ENCODE measurements at places on chromosomes 4 and X.

- DNase-seq = no peak
These were observed 24.1 kb downstream of the OPHN1 start for GRCh38 chrX:68409194-68409593.

DNA sequence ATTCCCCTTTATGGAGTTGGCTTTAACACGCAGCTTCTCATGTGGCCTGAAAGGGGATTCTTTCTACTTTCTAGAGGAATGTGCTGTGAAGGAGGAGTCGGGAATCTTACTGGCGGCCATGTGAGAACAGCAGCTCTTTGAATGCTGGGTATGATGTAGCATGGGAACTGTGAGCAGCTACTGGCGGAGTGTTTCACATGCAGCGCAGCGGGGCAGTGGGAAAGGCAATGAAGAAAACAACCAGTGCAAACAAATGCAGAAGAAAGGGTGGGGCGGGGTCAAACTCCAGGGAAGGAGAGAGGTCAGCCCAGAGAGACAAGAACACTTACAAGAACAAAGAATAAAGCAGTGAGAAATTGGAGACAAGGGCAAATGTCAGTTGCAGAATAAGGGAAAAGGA lies 363.8 kb upstream of the FTHL17 start:
- no peak for DNase-seq

DNA sequence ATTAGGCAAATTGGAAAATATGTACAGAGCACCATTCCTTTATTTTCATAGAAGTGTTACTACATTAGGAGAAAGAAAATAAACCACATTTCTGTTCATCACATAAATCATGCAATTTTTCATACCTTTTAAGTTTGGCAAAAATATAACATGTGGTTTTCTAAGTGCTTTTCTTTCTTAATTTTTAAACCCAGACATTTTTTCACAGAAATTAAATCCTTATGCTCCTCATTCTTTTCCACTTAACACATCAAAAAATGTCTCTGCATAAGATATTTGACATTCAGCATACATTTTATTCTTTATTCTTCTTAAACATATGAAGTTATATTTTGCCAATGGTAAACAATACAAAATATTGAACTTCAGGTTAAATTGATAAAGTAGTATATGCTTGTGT lies 826.6 kb upstream of the SLIT2 start:
- DNase-seq = no peak

- DNase-seq = no peak
These were observed 18.4 kb upstream of the CWH43 start for GRCh38 chr4:48967631-48968030.

- DNase-seq = no peak
These were observed 18.4 kb upstream of the SORBS2 start for GRCh38 chr4:185830263-185830994.

DNA sequence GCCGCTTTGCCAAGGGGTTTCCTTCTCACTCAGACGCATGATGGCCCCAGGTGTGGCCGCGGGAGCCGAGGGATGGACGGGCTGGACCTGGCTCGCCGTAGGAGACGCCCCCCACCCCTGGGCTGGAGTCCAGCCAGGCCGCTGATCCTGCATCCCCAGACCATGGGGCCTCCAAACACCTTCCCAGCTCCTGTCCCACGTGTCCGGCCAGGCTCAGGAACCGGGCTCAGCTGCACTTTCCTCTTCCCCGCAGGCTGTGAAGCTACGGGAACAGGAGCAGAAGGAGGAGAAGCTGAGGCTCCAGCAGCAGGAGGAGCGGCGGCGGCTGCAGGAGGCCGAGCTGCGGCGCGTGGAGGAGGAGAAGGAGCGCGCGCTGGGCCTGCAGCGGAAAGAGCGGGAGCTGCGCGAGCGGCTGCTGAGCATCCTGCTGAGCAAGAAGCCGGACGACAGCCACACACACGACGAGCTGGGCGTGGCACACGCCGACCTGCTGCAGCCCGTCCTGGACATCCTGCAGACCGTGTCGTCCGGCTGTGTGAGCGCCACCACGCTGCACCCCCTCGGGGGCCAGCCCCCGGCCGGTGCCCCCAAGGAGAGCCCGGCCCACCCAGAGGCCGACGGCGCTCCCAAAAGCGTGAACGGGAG lies 9.1 kb downstream of the AKAP17A start:
- DNase-seq = no peak

GRCh38 chr4:77376788-77377460 lies 219.9 kb downstream of the CCNG2 start:
- DNase-seq = no peak

DNA sequence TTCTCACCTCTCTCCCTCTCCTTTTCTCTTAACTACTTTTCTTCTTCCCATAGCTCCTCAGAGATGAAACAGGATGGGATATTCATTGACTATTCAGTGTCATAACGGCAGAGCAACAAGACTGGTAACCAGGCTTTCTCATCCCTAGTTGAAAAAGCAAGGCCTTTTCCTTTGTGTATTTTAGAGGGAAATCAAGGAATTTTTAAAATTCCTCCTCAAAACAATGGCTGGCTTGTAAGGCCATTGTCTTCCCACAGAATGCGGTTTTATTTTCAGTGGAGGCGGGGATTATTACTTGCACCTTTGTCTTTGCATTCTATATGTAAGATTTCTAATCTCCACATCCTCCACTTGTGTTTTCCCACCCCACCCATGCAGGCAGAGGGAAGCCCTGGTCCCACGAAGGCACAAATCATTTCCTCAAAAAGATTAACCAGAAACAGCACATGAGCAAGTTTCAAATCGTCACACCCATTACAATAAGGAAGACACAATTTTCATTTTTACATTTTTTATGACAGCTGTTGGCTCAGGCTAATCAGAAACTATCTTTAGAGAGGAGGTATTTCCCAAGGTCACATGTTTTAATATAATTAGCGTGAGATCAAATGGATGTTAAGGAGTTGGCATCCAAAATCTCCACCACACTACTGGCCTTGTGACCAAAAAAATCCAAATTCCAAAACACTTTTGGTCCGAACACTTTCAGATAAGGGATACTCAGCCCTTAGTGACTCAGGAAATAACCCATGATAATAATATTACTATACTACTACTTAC lies 53.0 kb upstream of the KDR start:
- DNase-seq = no peak

GRCh38 chrX:129698150-129698549 lies 40.6 kb upstream of the XPNPEP2 start:
- no peak for DNase-seq

- DNase-seq = no peak
These were observed 136.6 kb upstream of the OTUD4 start for GRCh38 chr4:145316897-145317574.

GRCh38 chr4:183746305-183747229 lies 87.5 kb downstream of the TRAPPC11 start:
- DNase-seq = no peak

GRCh38 chr4:83180431-83180968 lies 66.0 kb upstream of the PLAC8 start:
- DNase-seq = no peak

GRCh38 chrX:49995107-49995731 lies 72.8 kb downstream of the CLCN5 start:
- DNase-seq = no peak

DNA sequence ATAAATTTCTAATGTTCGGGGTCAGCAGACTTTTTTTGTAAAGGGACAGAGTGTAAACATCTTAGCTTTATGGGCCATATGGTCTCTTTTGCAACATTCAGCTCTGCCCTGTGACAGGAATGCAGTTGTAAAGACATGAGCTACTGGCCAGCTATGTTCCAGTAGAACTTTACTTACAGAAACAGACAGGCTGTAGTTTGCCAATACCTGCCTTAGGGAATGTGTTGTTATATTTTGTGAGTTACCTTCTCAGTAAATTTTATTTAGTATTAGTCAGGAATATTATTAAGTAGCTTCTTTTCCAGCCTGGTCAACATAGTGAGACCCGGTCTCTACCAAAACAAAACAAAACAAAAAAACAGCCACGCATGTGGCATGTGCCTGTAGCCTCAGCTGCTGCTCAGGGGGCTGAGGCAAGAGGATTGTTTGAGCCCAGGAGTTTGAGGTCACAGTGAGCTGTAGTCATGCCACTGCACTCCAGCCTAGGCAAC lies 48.7 kb downstream of the HTT start:
- no peak for DNase-seq

DNA sequence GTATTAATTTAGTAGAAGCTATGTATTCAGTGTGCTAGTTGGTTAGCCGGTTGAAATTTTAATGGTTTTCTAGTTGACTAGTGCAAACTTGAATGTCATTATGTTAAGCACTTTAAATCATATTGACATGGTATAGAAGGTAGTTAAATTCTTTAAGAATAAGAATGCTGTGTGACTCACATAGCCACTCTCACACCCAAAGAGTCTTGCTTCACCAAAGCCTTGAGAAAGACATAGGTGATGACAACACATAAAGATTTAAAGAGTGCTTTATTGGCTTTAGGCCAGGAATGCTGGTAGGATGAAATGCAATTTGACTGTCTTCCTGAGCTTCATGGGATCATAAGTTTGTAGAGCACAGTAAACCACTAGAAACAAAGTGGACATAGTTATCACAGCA lies 85.3 kb downstream of the DCAF8L2 start:
- DNase-seq = no peak

DNA sequence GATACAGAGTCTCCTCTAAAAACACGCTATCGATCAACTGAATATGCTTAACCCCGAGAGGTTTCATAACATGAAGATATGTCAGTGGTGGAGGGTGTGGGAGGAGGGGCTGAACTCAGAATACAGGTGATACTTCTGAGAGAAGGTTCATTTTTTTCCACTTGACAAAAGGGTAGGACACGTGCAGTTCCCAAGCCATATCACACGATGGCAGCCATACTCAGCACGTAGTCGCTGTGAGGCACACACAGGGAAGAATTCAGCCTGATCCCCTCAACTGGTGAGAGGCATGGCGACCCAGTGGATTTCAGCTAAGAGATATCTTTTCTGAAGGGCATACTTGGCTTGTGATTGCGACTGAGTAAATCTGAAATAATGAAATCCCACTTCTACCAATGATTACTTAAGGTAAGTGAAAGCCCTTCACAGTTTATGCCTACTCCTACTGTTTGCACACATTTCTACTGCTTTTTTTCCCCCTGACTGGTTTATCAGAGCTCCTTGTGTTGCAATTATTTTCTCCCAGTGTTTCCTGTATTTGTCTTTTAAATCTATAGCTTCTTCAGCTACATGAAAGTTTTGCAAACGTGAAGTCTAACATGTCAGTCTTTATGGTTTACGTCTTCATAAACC lies 133.1 kb downstream of the CORIN start:
- DNase-seq = no peak

- DNase-seq = peak; percentile 31
These were observed 1.9 kb downstream of the GRPEL1 start for GRCh38 chr4:7066006-7066405.

DNA sequence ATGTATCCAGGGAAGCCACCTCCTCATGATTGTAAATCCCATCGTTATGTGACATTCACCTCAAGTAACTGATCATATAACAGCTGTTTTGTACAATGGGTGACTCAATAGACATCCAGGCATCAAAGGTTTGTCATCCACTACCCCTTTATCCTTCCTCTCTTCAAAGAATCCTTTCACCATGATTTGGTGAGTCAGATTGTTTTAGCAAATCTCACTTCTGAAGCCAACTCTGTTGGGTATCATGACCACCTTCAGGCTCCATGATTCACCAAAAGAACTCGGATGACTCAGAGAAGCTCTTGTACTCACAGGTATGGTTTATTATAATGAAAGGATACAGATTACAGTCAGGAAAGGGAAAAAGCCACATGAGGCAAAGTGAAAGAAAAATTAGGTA lies 132.1 kb downstream of the PWWP3B start:
- DNase-seq = no peak

- no peak for DNase-seq
These were observed 24.1 kb downstream of the NAT8L start for GRCh38 chr4:2083116-2083825.

- no peak for DNase-seq
These were observed 101.2 kb downstream of the CBR4 start for GRCh38 chr4:168908851-168909273.

- no peak for DNase-seq
These were observed 19.1 kb downstream of the EIF4E start for GRCh38 chr4:98909646-98910401.

DNA sequence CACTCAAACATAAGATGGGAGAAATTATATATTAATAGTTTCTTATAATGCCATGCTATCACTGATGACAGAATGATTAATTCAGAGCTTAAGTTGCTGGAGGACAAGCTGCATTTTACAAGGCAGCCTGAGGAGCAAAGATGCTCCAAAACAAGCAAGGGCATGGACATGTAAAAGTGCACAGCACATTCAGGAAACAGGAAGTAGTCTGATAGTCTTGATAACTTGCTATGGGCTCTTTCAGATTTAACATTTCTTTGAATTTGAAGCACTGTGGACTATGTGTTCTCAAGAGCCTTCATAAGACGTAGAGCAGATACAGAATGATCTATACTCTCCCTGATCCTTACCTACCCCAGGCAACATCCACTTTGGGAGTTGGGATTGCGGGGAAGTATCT lies 50.0 kb downstream of the AMMECR1 start:
- no peak for DNase-seq

DNA sequence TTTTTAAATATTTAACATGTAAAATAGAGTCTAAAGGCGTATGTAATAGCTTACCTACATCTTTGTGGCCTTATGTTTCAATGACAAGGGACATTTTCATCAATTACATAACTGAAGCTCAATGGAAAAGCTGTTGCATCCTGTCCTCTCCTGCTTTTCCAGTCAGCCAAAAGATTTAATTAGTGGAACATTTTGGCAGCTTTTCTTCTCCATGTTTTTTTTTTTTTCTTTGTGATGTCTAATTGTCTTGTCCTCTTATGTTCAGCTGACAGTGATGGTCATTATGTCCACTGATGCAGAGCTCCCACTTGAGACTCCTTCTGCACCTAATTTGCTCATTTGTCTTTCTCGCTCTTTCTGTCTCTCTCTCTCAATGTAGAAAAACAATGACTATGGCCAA lies 422.2 kb downstream of the GABRG1 start:
- DNase-seq = no peak

- no peak for DNase-seq
These were observed 136.5 kb downstream of the RAB28 start for GRCh38 chr4:13347517-13348125.

DNA sequence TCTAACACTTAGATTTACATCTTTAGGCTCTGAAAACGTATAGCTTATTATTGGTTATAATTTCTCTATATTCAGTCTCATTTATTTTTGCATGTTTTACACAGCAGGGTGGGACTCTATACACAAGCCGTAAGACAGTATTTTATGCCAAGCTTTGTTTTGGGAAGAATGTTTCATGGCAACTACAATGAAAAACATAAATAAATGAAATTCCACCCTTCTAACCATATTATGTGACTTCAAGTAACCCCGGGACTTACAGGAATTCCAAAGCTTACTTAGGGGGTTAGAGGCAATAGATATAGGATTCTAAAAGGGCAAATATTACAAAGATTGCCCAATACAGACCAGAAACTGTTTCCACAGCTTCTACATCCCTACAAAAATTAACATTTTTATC lies 370.9 kb downstream of the PRR32 start:
- no peak for DNase-seq

DNA sequence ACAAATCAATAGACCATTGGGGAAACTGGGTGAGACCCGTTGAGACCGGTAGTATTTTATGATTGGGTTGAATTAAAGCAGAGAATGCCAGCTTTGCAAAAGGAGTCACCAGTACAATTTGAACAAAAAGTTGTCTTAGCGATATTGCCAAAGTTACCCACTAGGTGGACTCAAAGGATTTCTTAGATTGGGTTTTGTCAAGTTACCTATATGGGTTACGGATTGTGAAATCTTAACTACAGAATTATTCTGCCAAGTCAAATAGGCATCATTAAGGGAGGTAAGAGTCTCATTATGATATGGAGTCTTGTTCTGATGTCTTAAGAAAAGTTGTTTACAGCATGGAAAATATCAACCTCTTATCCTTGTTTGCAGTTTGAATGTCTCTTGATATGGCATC lies 15.0 kb upstream of the CT47A1 start:
- no peak for DNase-seq

GRCh38 chrX:5278908-5279307 lies 949.8 kb downstream of the NLGN4X start:
- DNase-seq = no peak
